ENCODE measurements at places on chromosomes 4 and X.

DNA sequence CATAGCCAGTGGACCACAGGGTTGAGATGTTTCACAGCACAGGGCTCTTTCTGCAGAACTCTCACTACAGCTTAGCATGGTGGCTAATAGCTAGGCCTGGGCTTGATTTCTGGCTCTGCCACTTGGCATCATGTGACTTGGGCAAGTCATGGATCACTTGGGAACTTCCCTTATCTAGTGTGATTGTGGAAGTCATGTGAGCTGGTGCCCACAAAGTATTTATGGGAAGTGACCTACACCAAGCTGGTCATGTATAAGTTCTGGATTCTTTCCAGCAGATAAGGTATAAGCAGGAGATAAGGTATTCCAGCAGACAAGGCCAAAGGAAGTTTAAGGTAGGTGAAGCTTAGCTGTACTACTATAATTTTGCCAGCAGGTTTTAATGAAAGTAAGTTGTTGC is 61.0 kb downstream of the REELD1 start:
- no peak for DNase-seq

- no peak for DNase-seq
These were observed 28.3 kb upstream of the SERTM2 start for GRCh38 chrX:111483135-111483534.

- DNase-seq: no peak
These were observed 504.2 kb upstream of the TENM3 start for GRCh38 chr4:181739031-181739430.

GRCh38 chrX:69504626-69505612 is 793 bp downstream of the NALF2 start:
- DNase-seq: no peak

GRCh38 chrX:52346174-52347165 is 22.4 kb upstream of the XAGE2 start:
- no peak for DNase-seq

DNA sequence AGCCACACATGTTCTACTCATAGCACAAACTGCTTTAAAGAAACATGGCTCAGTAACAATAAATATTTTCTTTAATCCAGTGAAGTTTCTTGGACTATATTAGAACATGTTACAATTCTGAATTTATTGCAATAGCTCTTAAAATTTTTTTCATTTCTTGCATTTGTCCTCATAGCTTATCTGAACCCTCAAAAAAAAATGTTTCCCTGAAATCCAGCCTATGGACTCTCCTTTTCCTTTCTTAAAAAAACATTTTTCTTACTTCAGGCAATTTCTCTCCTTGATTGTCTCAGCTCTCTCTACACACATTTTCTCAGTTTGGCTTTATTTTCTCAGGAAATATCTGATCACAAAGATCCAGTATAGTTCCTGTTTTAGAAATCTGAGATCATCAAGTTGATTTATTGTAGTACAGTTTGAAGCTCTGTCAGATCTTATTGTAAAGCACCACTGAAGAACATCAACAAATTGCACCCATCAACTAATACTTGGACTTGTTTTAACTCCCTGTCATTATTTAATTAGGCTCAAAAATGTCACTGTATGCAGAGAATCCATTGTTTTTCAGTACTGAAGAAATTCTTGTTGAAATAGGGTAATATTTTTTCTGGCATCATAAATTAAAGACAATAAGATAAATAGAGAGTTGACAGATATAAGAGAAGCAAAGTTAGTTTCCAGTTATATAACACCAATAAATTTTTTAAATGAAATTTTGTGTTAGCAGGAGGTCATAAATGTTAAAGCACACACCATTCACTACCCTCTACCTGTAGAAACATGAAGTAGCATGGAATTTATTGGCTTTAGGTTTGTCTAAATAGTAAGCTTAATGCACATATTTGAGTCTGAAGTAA is 317.7 kb downstream of the ARHGAP24 start:
- no peak for DNase-seq

GRCh38 chr4:168757500-168757899 is 252.6 kb downstream of the CBR4 start:
- DNase-seq: no peak

DNA sequence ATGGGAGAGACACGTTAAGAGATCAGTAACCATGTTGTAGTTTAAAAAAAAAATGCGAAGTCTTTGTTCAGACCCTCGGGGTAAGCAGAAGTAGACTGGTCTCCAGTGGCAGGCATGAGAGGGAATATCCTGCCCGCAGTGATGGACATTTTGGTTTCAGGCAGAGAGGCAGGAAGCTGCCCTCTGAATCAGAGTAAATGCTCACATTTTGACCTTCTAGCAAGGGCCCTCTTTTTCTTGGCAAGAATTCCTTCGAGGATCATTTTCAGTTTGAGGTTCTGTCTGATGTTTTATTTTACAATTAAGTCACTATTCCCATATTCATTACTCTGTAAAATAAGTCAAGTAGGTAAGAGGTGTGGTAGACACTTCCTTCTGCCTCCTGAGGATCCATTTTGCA is 28.4 kb downstream of the SORBS2 start:
- no peak for DNase-seq

DNA sequence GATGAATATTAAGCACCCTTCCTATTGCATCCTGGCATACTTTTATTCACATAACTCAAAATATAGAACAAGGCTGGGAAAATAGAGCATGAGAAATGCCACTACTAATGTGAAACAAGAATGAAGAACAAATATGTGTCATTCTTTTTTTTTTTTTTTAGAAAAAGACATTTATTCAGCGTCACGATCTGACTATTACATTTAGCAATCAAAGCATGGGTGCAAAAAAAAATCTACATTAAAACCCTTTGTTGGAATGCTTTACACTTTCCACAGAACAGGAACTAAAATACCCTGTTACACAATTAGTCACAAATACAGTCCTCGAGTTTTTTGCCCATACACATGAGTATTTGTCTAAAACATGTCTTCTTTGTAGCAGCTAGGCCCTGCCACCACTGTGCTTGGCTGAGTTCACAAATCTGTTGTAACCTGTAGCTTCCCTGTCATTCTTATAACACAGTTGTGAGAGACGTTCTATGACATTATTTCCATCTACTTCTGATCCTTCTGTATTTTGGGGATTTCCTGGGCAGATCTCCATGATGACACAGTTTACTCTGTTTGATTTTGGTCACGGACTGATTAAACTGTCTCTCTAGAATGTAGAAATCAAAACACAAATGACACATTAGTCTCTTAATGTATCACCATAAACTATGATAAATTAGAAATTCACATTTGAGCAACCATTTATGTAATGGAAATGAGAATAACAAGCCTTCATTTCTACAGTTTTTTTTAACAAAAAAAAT is 9.4 kb upstream of the TET2 start:
- DNase-seq: no peak

DNA sequence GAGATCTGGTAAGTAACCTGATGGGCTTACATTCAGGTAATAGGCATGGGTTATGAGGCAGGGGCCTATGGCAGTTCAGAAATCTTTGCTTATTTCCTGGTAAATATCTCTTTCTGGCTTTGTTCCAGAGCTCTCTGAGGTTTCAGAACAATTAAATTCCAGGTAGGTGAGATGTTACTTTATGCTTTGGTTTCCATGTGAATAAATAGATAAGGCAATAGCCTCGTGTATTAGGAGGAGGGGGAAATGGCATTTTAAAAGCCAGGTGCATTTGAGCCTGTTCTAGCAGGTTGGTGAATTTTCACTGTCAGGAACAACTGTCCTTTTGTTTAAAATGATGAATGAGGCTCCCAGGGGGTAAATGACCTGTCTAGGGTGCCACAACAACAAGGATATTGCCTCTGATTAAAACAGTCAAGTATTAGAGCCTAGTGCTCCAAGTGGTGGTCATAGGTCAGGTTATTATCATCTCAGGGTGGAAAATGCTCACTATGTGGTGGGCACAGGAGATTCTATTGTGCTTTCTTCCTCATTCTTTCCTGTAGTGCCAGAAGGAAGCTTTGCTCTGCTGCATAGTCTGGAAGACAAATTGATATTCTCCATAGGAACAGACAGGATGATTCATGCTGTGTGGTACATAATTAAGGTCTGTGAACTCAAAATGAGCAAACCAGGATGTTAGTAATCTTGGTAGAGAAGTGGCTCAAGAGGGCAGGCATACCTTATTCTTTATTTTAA is 296.2 kb downstream of the INPP4B start:
- no peak for DNase-seq

DNA sequence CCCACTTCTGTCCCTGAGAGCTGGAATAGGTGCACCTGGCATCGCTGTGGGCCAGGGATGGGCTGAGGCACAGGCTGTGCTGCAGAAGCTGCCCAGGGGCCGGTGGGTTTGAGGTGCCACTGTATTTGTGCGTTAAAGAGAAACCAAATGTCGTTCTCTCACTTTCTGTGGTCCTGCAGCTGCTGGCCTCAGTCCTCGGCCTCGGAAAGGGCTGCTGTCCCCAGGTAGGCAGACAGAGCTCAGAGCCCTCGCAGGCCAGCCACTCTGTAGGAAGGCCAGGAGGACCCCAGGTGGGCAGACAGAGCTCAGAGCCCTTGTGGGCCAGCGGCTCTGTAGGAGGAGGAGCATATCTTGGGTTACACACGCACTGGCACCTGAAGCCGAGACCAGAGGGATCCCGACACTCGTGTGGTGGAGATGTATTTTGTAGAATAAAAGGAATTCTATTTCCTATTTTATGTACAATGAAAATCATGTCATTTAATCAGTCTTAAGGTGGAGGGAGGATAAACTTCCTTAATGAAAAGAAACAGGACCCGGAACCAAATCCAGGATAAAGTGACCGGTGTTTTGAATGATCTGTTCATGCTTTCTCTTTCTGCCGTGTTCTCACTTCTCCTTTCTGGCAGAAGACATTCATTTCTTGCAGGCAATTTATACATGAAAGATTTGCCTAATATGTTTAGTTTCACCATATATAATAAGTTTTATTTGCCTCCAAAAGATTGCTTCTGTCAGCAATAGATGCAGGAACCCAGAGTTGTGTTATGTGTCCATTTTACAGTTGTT is 54.4 kb upstream of the HGFAC start:
- DNase-seq: no peak

- DNase-seq: no peak
These were observed 905.0 kb downstream of the RAB28 start for GRCh38 chr4:12579172-12579571.

All from effector CD4-positive, alpha-beta T cell (primary cell).